ENCODE measurements at places on chromosomes 2 and 18.

- DNase-seq = no peak
Observed at GRCh38 chr18:58447402-58448095, 181.3 kb downstream of the ALPK2 start.

DNA sequence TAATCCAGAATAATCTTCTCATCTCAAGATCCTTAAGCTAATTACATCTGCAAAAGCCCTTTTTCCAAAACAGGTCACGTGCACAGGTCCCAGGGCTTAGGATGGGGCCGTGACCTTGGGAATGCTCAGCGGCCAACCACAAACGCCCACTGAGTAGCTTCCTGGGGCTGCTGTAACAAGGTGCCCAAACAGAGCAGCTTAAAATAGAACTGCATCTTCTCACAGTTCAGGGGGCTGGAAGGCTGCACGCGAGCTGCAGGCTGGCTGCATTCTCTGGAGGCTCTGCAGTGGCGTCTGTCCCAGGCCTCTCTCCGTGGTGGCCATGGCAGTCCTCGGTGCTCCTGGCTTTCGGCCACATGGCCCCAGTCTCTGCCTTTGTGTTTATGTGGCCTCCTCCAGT is 31.9 kb downstream of the ADI1 start:
- no peak for DNase-seq

GRCh38 chr2:54903736-54904554 is 146.3 kb downstream of the RTN4 start:
- DNase-seq = no peak

DNA sequence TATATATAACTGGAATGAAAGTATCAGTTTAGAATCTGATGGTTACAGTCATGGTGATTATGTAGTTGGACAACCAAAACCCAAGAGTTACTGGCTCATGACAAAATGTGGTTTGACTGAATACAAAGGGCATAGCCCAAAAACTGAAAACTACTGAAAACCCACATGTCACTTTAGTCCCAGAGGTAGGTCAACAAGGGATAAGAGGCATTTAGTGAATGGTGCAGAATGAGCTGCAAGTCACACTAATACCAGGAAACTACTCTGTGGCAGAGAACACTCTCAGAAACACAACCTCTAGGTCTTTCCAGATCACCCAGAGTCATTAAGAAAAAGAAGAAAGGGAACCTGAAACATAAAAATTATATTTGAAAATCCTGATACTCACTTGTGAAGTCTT is 154.5 kb downstream of the AGPS start:
- DNase-seq = no peak

DNA sequence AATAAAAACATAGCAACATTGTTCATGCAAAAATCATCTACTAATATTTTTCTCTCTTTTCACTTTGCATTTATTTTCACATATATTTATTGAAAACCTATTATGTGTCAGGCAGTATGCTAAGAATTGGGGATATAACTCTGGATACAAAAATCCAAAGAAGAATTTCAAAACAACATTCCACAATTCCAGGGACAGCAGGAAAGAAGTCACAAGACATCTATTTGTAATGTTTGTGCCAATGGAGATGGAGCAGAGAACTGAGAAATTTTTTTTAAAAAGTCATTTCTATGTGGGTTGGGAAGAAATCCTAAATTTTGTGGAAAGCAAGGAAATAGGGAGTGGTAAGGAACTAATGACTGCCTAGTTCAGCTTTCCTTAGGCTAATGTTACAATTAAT is 128.6 kb upstream of the TLK1 start:
- no peak for DNase-seq

DNA sequence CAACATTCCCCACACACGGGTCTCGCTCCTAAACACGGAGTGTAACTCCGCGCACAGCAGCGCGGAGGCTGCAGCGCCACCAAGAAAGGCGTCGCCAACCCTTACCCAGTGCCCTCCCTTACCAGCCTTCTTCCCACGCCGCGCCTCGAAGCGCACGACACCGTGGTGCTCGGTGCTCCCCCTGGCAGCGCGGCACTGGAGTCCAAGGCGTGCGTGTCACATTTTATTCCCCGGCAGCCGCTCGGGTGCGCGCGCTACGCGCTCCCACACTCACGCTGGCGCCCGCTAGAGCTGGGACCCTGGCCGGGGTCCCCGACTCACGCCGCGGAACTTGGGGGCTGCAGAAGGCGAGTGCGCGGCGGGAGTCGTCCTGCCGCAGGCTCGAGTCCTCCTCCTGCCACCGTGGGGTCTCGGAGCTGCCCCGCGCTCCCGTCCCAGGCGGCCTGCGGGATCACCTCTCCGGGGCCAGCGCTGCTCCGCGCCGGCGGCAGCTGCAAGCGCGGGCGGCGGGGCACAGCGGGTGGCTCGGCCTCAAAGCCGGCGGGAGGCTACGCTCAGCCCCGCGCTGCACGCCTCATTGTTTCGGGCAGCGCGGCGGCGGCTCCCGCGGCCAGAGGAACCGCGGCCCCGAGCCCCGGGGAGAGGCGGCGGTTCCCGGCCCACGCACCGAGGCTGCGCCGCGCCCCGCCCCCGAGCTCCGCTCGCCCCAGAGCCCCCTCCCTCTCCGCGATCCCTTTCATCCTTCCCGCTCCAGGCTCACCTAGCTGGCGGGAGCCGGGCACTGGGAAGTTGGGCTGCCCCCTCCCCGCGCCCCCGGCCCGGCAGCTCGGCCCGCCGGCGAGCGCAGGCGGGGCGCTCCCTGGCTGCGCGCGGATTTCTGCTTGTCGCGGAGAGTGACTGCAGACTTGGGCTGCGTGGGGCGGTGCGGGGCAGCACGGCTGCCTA is at the start of gene ST6GAL2:
TSS of gene ST6GAL2 (minus strand) at position 197 of the 945 bp plus-strand sequence. CDS start 42,190 bp downstream, outside the sequence.
- DNase-seq = no peak

DNA sequence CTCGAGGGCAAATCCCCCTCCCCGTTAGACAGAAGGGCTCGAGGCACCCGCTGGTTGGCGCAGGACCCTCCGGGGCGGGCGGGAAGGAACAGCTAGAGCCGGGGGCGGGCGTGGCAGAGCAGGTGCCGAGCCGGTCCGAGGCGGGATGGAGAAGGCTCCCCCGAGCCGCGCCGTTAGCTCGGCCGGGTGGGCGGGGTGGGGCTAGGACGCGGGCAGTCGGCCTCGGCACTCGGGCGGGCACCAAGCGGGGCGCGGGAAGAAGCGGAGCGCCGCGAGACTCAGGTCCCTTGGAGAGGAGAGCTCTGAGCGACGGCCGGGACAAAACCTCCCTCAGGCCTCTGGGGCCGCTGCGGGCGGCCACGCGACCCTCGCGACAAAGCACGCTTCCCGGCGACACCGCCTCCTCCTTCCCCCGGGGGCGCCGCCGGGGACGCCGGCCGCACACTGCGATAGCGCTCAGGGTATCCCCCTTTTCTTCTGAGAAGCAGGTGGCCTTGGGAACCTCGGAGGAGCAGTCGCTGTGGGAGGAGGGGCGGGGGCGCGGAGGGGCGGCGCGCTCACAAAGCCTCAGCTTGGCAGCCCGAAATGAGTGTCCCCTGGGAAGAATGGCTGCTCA is 721 bp downstream of the FHOD3 start:
- DNase-seq = no peak

GRCh38 chr2:84969511-84970209 is 1.3 kb upstream of the KCMF1 start:
- DNase-seq = no peak

- DNase-seq = no peak
Observed at GRCh38 chr2:23235736-23236135, 149.2 kb upstream of the KLHL29 start.

GRCh38 chr2:173823543-173823939 is 141.6 kb downstream of the SP3 start:
- no peak for DNase-seq

DNA sequence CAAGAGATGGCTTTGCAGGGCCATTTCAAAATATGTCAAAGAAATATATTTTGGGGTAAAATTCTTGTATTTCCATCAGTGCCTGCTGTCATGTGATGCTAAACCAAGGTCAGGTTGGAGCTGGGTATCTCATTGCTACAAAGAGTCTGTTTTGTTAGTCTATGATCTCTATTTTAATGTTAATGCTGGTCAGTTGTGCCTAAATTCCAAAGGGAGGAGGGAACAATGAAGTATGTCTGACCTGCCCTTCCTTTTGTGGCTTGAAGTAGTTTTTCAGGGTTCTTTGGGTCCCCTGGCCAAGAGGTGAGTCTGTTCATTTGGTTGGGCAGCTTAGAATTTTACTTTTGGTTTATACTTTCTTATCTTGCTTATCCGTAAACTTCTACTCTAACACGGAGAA is 61.6 kb upstream of the DYNAP start:
- no peak for DNase-seq

GRCh38 chr2:145751155-145751554 is 1231.2 kb upstream of the ZEB2 start:
- no peak for DNase-seq

DNA sequence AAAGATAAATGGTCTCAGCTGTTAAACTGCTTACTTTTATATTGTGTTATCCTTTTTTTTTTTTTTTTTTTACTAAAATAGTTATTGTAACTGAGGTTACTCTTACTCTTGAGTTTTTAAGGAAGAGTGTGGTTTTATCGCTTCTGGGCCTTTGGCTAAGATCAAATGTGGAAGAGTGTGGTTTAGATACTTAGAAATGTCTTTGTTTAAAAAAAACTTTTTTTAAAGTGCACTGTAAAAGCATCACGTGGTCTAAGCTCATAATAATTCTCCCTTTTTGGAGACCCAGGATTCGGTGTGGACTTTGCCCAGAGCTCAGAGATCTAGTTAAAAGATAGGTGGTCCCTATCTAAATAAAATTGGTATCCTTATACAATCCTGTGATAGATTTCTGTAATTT is 11.9 kb upstream of the OXER1 start:
- DNase-seq = no peak

- DNase-seq = no peak
Observed at GRCh38 chr18:51108330-51108729, 78.3 kb downstream of the SMAD4 start.

DNA sequence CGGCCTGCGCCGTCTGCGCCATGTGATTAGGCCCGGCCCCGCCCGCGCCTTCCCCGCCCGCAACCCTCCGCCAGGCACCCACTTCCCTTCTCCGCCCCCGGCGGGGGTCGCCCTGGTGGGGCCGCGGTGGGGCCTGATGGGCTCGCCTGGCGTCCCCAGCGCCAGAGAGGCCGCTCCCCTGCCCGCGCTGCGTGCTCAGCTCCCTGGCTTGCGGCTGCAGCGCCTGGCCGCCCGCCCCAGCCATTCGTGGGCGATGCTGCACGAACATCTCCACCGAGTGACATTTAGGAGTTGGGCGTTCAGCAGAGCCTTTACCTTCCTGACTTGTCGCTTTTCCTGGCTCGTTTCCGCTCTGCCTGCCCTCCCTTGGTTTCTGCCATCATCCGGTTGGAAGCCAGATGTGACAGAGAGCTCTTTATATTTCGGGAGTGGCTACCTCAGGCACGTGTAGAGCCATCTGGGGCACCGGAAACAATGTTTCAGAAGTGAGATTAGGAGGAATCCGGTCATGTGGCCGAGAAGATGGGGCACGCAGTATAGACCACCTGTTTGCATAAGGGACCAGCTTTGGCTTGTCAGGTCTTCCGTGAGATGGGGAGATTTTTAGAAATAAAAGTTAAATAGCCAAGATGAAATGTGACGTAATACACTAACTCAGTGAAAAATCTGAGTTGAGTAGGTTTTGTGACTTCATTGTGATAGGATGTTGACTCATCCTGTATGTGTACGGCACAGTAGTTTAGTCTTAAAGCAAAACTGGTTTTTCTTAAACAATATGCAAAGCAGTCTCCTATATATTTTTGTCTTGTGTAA is 1.2 kb downstream of the GLS start:
- DNase-seq = no peak

DNA sequence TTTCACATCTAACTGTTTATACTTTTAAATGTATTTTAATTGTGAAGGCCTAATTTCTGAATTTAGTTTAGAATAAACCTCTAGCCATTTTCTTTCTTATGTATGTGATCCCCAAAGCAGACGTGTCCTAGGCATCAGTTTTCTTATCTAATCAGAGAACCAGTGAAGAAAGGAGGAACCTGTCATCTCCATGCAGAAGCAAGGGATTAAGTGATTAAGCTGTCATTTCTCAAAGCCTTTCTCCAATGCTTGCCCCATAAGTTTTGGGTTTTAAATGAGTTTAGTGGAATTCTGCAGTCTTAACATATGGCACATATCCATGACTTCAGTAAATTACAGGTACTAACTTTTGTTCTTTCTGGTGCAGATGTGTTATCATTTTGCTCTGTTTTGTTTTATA is 190.4 kb downstream of the PLCL1 start:
- no peak for DNase-seq

DNA sequence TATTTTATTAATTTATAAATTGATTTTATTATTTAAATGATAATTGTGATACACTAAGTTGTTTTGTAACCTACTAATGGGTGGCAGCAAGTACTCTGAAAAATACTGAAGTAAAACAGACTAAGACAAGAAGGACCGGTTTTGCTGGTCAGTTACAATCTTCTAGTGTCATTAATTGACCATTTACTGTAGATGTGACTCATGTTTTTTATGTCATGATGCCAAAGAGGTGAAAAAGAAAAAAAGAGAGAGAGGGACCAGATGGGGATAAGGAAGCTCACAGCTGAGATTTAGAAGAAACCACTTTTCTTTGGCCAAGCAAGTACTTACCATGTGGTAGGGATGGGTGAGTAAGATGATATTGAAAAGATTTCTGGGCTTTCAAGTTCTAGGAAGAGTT is 955.8 kb upstream of the LRRTM1 start:
- no peak for DNase-seq

DNA sequence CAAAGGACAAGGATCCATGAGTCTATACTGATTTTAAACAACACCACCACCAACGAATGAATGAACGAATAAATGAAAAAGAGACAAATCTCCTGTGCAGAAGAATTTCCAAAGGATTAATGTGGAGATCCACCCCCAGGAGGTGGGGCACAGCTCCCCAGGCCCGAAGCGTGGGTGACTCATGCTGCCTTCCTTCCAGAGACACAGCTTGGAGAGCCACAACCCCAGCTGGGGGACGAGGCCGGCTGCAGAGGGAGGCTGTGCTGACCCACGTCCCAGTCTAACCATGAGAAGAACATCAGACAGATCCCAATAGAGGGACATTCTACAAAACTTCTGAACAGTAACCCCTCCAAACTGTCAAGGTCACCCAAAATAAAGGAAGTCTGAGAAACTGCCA is 557.3 kb upstream of the SALL3 start:
- no peak for DNase-seq

GRCh38 chr2:189549449-189549832 is 31.1 kb downstream of the SLC40A1 start:
- no peak for DNase-seq

GRCh38 chr2:238974081-238974480 is 126.2 kb downstream of the TWIST2 start:
- no peak for DNase-seq

All from NCI-H2107 (cell line).